ENCODE measurements at places on chromosomes 2 and 18. TPM values are rescaled to one million over a fixed set of nuclear protein-coding genes. Genes with fewer than 3 reads are reported as not detected.

GRCh38 chr2:121155502-121156056, 129.4 kb downstream of the TFCP2L1 start:
- no peaks in the 10 kb centered on the region for H3K36me3 ChIP-seq
- H3K4me1 ChIP-seq = peaks cover 12% of the 10 kb centered on the region
- no peak for DNase-seq
- no peak overlapping the region for H3K27ac ChIP-seq

COLEC12 gene
- 19.3 TPM for total RNA-seq

- H3K4me3 ChIP-seq = no peak overlapping the region
- H3K4me1 ChIP-seq = peaks cover 7% of the 10 kb centered on the region
- no peaks in the 10 kb centered on the region for H3K27me3 ChIP-seq
- H3K36me3 ChIP-seq = no peaks in the 10 kb centered on the region
- DNase-seq = no peak
Measured at GRCh38 chr2:56207760-56208159, 24.0 kb downstream of the CCDC85A start.

SLC5A7 gene
- not detected for total RNA-seq

- no peak for DNase-seq
- H3K4me3 ChIP-seq = peak overlapping the region; percentile 80
- no peak overlapping the region for H3K27ac ChIP-seq
- peaks cover 45% of the 10 kb centered on the region for H3K4me1 ChIP-seq
- no peaks in the 10 kb centered on the region for H3K36me3 ChIP-seq
Measured at GRCh38 chr18:48136827-48137373, 206.4 kb upstream of the SMAD2 start.

DNA sequence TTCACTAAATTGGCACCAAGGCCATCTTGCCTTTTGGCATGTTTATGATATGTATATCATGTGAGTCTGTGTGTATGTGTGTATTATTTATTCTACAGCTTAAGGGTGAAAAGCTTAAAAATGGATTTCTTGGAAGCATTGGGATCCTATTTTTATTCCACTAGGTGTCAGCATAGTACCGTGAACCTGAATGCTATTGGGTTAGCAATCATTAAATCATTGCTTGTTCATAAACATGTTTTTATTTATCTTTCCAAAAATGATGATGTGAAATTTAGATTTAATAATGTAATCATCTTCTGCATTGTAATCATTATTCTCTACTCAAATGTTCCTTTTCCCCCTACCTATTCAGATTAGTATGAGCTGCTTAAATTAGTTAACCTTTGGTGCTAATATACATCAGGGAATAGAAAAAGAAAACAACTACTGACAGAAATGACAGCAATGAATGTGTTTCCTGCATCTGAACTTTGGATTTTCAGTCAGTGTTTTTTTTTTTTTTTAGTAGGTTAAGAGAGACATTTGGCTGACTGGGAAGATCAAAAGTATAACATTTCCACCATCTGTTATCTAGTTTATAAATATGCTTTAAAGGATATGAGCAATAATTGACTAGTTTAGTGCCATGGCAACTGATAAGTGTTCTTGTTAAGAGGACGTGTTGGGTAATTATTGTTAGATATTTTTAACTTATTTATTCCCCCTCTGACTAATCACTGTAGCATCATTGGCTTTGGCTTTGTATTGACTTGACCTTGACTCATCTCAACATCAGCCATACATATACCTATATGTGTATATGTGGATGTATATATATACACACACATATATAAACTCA, 14.1 kb upstream of the ZSWIM2 start:
- no peak for DNase-seq
- H3K4me3 ChIP-seq = no peak overlapping the region
- no peaks in the 10 kb centered on the region for H3K27me3 ChIP-seq
- H3K4me1 ChIP-seq = no peaks in the 10 kb centered on the region
- H3K27ac ChIP-seq = no peak overlapping the region

- H3K4me1 ChIP-seq = no peaks in the 10 kb centered on the region
- no peaks in the 10 kb centered on the region for H3K36me3 ChIP-seq
- H3K4me3 ChIP-seq = no peak overlapping the region
- DNase-seq = no peak
- no peaks in the 10 kb centered on the region for H3K27me3 ChIP-seq
Measured at GRCh38 chr18:49859021-49859359, 45.7 kb upstream of the ACAA2 start.

DNA sequence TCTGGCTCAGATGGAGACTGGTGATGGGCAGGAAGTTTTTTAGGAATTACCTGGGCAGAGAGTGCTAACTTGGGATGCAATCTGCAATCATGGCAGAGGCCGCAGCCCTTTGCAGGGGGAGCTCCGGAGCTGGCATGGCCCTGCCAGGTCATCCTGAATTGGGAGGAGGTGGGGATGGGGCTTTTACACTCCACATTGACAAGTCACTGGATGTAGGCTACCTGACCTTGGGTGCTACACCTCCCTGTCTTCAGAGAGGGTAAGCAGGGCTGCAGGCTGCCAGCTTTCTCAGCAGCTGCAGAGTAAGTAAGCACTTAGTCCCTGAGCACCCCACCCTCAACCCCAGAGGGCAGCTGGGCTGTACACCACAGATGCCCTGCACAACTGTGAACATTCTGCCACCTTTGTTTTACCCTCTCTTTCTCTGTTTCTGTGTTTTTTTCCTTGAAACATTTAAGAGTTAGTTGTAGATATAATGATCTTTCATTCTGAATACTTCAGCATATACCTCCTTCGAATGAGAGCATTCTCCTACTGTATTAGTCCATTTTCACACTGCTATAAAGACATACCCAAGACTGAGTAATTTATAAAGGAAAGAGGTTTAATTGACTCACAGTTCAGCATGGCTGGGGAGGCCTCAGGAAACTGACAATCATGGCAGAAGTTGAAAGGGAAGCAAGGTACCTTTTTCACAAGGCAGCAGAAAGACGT, 6.8 kb upstream of the HS1BP3 start:
- no peaks in the 10 kb centered on the region for H3K4me1 ChIP-seq
- no peaks in the 10 kb centered on the region for H3K27me3 ChIP-seq
- H3K4me3 ChIP-seq = no peak overlapping the region
- no peaks in the 10 kb centered on the region for H3K36me3 ChIP-seq
- no peak overlapping the region for H3K27ac ChIP-seq
- no peak for DNase-seq

- no peaks in the 10 kb centered on the region for H3K27me3 ChIP-seq
- no peak for DNase-seq
- no peak overlapping the region for H3K27ac ChIP-seq
- no peaks in the 10 kb centered on the region for H3K36me3 ChIP-seq
- no peak overlapping the region for H3K4me3 ChIP-seq
Measured at GRCh38 chr2:47259829-47260228, 104.7 kb upstream of the STPG4 start.

- H3K27me3 ChIP-seq = no peaks in the 10 kb centered on the region
- H3K4me3 ChIP-seq = no peak overlapping the region
- peaks cover 10% of the 10 kb centered on the region for H3K36me3 ChIP-seq
- H3K27ac ChIP-seq = no peak overlapping the region
- no peak for DNase-seq
Measured at GRCh38 chr2:64574871-64575270, 50.7 kb downstream of the AFTPH start.

LRATD1 gene
- 4.1 TPM for total RNA-seq

CCL20 gene
- not detected for total RNA-seq

DNA sequence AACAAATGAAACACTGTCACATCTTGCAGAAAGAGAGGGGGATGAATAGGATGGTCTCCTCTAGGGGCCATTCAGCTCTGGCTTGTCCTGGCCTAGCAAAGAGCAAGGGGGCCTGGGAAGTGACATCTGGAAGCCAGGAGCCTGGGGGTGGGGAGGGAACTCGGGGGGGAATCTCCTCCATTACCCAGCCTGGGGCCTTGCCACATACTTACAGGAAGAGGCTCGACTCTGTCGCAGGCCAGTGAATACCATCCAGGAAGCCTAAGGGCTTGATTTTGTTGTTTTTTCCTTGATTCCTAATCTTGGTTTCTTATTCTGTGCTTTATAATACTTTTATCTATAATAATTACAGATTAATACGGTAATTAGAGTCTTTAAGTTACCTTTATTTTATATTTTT, 797.5 kb upstream of the ID2 start:
- no peaks in the 10 kb centered on the region for H3K36me3 ChIP-seq
- no peak overlapping the region for H3K27ac ChIP-seq
- H3K27me3 ChIP-seq = no peaks in the 10 kb centered on the region
- no peaks in the 10 kb centered on the region for H3K4me1 ChIP-seq

- DNase-seq = no peak
- H3K27ac ChIP-seq = no peak overlapping the region
- H3K27me3 ChIP-seq = no peaks in the 10 kb centered on the region
- no peaks in the 10 kb centered on the region for H3K4me1 ChIP-seq
- H3K4me3 ChIP-seq = no peak overlapping the region
Measured at GRCh38 chr2:479490-480176, 191.7 kb upstream of the ALKAL2 start.

KCNIP3 gene
- total RNA-seq = 22.1 TPM

GRCh38 chr2:218807626-218808025, 24.0 kb downstream of the PRKAG3 start:
- DNase-seq = no peak
- no peaks in the 10 kb centered on the region for H3K27me3 ChIP-seq
- peaks cover 32% of the 10 kb centered on the region for H3K4me1 ChIP-seq
- peaks cover 2% of the 10 kb centered on the region for H3K36me3 ChIP-seq
- no peak overlapping the region for H3K4me3 ChIP-seq

TOGARAM2 gene
- total RNA-seq = 2.4 TPM

TSPYL6 gene
- total RNA-seq = 0.14 TPM

DNA sequence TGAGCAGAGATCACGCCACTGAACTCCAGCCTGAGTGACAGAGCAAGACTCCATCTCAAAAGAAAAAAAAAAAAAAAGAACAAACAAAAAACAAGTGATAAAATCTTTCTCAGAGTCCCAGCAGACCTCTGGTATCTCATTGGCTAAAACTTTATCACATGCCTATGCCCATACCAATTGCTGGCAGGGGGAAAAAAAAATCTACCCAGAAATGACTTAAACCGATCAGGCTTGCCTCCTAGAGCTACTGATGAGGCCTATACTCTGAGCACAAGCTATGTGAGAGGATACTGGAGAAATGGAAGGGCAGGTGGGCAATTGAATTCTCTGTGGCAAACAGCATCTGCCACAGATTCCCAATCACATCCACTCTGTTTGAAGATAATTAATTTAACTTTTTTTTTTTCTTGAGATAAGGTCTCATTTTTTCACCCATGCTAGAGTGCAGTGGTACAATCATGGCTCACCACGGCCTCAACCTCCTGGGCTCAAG, 49.0 kb downstream of the FBXO36 start:
- H3K27ac ChIP-seq = no peak overlapping the region
- H3K4me1 ChIP-seq = peaks cover 11% of the 10 kb centered on the region
- H3K36me3 ChIP-seq = no peaks in the 10 kb centered on the region
- no peak for DNase-seq

TYW5 gene
- 5.3 TPM for total RNA-seq

CRYGB gene
- total RNA-seq = not detected
